ENCODE measurements at places on chromosomes 6 and 20. TPM values are rescaled to one million over a fixed set of nuclear protein-coding genes. Genes with fewer than 3 reads are reported as not detected.
A peak's percentile ranks its signal among the peaks of the same experiment; 100 is the strongest.

The MYBL2 gene
- total RNA-seq, result 2.1 TPM

The ANGPT4 gene
- 0.67 TPM for total RNA-seq

The RGS17 gene
- total RNA-seq, result 1.7 TPM

The CALHM5 gene
- total RNA-seq, result 3.0 TPM

The ABRACL gene
- 33.4 TPM for total RNA-seq

The SLC22A2 gene
- not detected for total RNA-seq

DNA sequence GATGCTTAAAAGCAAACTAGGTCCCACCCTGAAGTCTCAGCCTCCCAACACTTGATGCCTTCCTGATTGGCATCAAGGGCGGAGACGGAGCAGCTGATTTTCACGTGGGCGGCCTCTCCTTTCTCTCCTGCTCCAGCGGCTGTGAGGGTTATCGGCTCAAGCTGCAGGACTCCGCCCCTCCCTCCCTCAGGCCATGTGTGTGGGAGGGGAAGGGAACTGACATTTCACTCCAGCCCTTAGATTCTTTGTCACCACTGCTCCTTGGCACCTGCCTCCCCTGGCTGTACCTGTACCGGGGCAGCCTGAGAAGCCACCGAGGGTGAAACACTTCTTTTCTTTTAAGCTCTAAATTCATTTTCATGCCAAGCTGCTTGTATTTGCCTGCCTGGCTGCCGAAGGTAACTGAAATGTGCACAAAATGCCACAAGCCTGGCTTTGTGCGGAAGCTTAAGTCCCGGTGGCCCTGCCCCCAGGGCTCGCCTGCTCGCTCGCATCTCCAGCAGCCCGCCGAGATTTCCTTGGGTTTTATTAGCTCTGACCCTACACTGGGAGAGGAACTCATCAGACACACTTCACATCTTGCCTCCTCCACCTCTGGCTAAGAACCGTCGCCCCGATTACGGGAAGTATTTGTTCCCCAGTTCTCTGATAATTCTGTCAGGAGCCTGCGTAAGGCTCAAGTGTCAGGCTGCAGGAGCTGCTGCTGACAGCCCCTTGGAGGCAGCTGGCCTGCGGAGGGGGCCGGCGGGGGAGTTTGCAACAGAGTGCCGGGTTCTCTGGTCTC, 9.6 kb upstream of the CPNE5 start:
- H3K4me1 ChIP-seq, result peaks cover 11% of the 10 kb centered on the region
- H3K27me3 ChIP-seq, result no peaks in the 10 kb centered on the region
- H3K36me3 ChIP-seq, result no peaks in the 10 kb centered on the region
- peak; percentile 44 for DNase-seq
- no peak overlapping the region for H3K4me3 ChIP-seq

- H3K4me1 ChIP-seq, result peaks cover 2% of the 10 kb centered on the region
- DNase-seq, result no peak
Measured at GRCh38 chr20:39338469-39339376, 376.6 kb downstream of the DHX35 start.

DNA sequence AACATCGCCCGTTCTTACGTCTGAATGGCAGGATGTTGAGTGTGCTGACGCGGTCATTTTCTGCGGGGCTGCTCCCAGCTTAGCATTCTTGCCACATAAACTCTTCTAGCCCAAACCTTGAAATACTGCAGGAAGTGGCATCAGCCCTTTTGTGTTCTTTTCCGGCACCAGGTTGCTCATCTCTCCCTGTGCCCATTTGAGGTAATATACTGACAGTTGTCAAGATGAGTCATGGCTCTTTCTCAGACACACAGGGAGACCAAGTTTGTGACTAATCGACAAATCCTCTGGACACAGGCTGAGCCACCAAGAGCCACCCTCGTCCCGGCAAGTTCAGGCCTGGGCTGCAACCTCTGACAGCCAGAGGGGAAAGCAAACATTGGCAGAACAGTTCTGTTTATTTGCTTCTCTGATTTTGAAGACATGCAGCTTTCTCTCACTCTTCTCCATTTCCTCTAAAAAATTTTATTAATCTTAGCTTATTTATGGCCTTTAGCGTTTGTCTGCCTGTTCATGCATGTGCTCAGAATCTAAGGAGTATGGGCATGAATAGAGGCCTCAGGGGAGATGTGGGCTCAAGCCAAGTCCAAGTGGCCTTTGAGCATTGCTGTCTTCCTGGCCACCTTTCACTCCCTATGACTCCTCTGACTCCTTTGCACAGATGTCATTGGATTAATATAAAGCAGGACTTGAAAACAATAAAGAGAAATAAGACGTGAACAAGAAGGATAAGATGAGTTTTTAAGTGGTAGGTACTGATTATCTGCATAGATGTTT, 328.2 kb upstream of the JAG1 start:
- H3K36me3 ChIP-seq, result no peaks in the 10 kb centered on the region
- H3K27ac ChIP-seq, result peak overlapping the region; percentile 57
- no peaks in the 10 kb centered on the region for H3K27me3 ChIP-seq
- no peak overlapping the region for H3K4me3 ChIP-seq

DNA sequence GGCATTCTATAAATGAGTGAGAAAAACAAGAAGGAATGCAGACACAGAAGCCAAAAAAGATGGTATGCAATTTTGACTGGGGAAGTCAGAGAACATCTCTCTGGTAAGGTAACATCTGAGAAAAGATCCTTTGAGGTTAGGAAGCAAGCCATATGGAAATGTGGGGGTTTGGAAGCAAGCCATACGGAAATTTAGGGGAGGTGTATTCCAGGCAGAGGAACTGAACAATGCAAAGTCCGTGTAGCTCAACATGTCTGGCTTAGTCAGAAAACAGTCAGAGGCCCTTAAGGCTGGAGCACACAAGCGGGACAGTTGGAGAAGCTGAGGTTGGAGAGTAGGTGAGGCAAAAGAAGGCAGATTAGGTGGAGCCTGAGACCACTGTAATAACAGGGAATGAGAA, 35.3 kb downstream of the RALGAPA2 start:
- H3K4me1 ChIP-seq, result no peaks in the 10 kb centered on the region
- no peak for DNase-seq
- no peak overlapping the region for H3K27ac ChIP-seq

DNA sequence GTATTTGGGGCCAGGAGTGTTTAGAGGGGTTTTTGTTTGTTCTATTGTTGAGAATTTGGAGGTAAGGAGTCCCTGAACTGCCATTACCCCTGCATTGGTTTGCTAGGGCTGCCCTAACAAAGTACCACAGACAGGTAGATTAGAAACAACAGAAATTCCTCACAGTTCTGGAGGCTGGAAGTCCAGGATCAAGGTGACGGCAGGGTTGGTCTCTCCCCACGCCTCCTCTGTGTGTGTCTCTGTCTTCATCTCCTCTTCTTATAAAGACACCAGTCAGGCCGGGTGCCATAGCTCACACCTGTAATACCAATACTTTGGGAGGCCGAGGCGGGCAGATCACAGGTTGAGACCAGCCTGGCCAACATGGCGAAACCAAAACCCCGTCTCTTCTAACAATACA, 97.1 kb upstream of the FAM8A1 start:
- H3K36me3 ChIP-seq, result no peaks in the 10 kb centered on the region
- H3K4me1 ChIP-seq, result peaks cover 1% of the 10 kb centered on the region
- DNase-seq, result no peak
- H3K27me3 ChIP-seq, result no peaks in the 10 kb centered on the region
- no peak overlapping the region for H3K27ac ChIP-seq

DNA sequence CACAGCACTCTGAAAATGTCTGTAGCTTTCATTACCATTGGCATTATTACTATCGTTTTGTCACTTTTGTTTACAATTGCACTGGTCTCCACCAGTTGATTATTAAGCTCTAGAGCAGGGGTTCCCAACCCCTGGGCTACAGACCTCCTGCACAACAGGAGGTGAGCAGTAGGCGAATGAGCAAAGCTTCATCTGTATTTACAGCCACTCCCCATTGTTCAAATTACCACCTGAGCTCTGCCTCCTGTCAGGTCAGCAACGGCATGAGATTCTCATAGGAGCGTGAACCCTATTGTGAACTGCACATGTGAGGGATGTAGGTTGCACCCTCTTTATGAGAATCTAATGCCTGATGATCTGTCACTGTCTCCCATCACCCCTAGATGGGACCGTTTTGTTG, 126.4 kb downstream of the ATXN1 start:
- DNase-seq, result no peak
- H3K4me3 ChIP-seq, result no peak overlapping the region
- H3K36me3 ChIP-seq, result no peaks in the 10 kb centered on the region
- H3K27ac ChIP-seq, result no peak overlapping the region
- no peaks in the 10 kb centered on the region for H3K27me3 ChIP-seq
- H3K4me1 ChIP-seq, result peaks cover 2% of the 10 kb centered on the region

DNA sequence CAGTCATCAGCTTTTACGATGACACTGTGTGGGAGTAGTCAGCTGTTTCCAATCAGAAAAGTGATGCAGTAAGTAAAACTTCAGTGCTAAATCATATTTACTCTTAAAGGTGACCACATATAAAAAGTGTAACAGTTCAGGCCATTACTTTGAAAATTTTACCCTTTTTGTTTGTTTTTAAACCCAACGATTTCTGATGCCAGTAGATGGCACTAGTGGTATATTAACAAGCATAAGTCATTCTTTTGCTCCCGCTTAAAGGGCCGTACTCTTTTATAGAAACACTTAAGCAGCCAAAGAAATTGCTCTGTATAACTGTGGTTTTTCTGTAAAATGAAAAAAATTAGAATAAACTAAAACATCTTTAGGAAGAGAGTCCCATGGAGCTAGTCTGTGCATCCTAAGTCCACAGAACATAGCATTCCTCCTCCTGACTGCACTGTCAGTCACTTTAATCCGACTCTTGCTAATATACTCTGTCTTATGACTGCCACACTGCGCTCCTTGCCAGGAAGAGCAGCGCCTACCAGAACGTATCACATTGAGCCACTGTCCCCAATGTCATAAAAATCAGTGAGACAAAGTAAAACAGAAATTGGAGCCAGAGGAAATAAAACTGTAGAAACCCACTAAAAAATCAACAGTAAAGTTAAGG, 25.0 kb downstream of the HEBP2 start:
- H3K36me3 ChIP-seq, result peaks cover 14% of the 10 kb centered on the region
- peaks cover 12% of the 10 kb centered on the region for H3K4me1 ChIP-seq
- H3K27ac ChIP-seq, result no peak overlapping the region
- H3K4me3 ChIP-seq, result no peak overlapping the region
- DNase-seq, result no peak
- H3K27me3 ChIP-seq, result no peaks in the 10 kb centered on the region

GRCh38 chr20:17227669-17228623, 1.1 kb downstream of the PCSK2 start:
- no peaks in the 10 kb centered on the region for H3K36me3 ChIP-seq
- H3K27ac ChIP-seq, result no peak overlapping the region
- peak; percentile 18 for DNase-seq
- H3K27me3 ChIP-seq, result no peaks in the 10 kb centered on the region
- H3K4me3 ChIP-seq, result no peak overlapping the region

GRCh38 chr20:58106143-58106750, 122.2 kb downstream of the ANKRD60 start:
- no peaks in the 10 kb centered on the region for H3K4me1 ChIP-seq
- no peak overlapping the region for H3K27ac ChIP-seq
- no peaks in the 10 kb centered on the region for H3K36me3 ChIP-seq
- H3K27me3 ChIP-seq, result peaks cover 5% of the 10 kb centered on the region
- no peak for DNase-seq

DNA sequence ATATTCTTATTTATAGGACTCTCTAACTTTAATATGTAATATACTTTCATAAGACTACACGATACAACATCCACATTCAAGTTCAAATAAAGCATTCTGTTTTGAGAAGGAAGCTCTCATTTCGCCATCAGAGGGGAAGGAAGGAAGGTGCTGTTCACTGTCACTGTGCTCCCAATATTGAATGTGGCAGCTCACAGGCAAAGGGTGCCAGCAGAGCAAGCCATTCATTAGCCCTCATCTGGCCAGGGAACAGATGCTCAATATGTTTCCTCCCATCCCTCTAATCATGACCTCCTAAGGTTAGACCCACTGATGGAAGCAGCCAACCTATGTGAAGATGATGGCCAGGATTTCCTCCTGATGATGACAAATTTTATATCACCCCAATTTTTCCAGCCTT, 154.4 kb downstream of the DST start:
- H3K27me3 ChIP-seq, result no peaks in the 10 kb centered on the region
- no peak for DNase-seq
- H3K4me1 ChIP-seq, result no peaks in the 10 kb centered on the region
- H3K4me3 ChIP-seq, result no peak overlapping the region
- peaks cover 1% of the 10 kb centered on the region for H3K36me3 ChIP-seq

- peak overlapping the region; percentile 59 for H3K27ac ChIP-seq
- no peaks in the 10 kb centered on the region for H3K27me3 ChIP-seq
- peaks cover 17% of the 10 kb centered on the region for H3K4me1 ChIP-seq
- no peaks in the 10 kb centered on the region for H3K36me3 ChIP-seq
- DNase-seq, result no peak
Measured at GRCh38 chr6:166615059-166615770, 11.8 kb downstream of the RPS6KA2 start.

DNA sequence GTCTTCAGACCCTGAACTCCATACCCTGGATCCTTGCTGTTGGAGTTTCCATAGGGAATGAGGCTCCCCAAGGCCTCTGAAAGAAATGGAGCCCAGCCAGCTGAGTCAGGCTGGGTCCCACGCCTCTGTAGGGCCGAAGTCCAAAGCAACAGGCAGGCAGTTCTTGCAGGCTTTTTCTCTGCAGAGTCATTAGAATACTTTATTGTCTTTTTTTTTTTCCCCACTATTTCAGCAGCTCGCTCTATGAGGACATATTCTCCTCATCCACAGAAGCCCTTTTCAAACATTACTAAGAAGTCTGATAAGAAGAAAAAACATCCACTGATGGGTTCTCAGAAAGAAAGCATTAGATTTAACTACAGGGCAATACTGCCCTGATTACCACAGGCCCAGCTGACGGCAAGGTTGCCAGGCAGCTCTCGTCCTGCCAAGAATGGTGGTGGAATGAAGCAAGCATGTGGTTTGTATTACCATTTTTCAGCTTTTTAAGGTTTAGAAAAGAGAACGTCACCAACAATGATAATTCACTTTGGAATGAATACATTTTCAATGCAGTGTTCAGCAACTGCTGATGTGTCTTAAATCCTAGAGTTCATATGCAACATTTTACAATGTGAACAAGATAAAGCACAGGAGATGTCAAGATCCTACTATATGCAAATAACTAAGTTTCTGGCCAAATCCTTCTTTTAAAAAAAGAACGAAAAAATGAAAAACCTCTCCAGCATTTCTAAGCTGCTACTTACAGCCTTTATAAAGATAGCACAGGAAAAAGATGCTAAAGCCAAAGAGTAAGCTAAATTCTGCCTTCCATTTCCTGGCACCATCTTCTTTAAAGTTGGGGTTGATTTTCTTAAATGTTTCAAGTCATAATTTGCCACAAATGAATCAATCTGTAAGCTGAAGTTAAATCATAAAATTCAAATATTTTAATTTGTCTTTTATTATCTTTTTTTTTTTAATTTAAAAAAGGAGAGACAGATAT, 223.6 kb upstream of the CITED2 start:
- H3K27me3 ChIP-seq, result no peaks in the 10 kb centered on the region
- peaks cover 1% of the 10 kb centered on the region for H3K4me1 ChIP-seq
- peak; percentile 93 for DNase-seq

Data from lung (tissue), 17 donors.